Erythroblast (primary cell): ENCODE measurements at places on chromosomes 11 and 22.

- no peak for DNase-seq
Observed at GRCh38 chr11:128603752-128604414, 16.5 kb upstream of the ETS1 start.

GRCh38 chr11:43810929-43811596 is 69.6 kb upstream of the ALKBH3 start:
- no peak for DNase-seq

DNA sequence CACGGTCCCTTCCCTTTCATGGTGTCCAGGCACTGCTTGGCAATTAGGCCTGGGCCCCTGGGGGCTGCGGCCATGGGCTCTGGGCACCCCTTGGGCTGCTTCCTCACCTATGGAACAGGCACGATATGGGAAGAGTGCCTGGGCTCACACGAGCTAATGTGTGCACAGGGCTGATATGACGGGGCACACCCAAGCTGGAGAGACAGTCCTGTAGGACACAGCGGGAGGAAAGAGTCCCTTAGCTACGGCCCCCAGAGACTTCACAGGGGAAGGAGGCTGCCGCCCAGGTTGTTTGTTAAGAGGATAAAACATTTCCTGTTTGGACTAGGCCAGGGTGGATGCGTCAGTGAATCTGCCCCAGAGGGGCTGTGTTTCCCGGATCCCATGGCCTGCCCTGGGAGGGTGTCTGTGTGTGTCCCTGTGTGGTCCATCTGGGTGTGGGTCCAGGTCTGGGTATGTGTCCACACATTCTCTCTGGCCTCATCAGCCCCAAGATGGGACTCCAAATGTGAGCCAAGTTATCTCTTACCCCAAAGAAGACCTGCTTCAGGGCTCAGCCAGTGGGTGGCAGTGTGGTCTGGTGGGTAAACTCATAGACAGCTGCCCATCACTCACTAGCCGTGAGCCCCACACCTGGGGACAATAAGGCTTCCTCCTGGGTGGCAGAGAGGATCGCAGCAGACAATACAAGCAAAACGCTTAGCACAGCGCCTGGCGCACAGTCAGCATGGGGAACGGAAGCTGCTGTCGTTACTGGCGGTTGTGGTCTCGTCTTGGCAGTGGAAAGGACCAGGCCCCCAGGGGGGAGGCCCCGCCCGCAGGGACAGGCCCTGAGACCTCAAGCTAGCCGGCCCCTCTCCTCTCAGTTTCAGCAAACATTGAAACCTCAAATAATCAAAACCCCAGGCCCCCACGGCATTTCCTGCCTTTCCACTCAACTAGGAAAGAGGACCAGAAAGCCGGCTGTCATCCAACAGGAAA is 3.2 kb upstream of the EMID1 start:
- DNase-seq = peak; percentile 89

GRCh38 chr22:25701056-25701780 is 40.8 kb upstream of the MYO18B start:
- no peak for DNase-seq

- no peak for DNase-seq
Observed at GRCh38 chr11:122778148-122778547, 60.2 kb upstream of the CRTAM start.

GRCh38 chr11:6474413-6474792 is 662 bp upstream of the TRIM3 start:
- DNase-seq = no peak

DNA sequence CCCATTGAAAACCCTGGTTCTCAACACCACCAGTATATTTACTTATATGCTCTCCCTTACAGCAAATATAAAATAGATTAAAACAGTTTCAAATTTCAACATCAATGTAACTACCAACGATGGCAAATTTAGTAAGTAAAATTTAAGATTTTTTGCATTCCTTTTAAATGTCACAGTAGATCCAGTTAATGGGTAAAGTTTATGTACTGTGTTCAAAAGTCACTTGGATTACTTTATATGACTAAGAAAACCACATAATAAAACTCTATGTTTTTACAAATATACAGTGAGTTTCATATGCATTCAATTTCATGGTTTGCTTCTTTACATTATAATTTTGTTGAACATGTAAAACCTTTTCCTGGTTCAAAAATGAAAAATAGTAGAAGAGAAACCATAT is 364.6 kb downstream of the AASDHPPT start:
- DNase-seq = no peak

DNA sequence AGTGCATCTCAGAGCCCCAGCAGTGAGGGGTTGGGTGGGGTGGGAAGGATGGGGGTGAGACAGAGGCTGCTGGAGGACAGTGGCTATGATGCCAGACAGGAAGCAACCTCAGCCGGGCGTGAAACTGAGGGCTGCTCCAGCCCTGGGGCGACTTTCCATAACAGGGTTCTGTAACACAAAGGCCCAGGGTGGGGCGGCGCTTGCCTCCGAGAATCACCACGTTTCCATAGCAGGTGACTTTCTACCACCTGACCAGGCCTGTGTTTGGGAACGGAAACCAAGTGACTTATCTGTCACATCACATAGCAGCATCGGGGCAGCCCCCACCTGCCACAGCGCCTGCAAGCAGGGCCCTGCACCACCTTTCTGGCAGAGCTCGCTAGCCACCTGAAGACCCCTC is 85.8 kb downstream of the TRMU start:
- no peak for DNase-seq

DNA sequence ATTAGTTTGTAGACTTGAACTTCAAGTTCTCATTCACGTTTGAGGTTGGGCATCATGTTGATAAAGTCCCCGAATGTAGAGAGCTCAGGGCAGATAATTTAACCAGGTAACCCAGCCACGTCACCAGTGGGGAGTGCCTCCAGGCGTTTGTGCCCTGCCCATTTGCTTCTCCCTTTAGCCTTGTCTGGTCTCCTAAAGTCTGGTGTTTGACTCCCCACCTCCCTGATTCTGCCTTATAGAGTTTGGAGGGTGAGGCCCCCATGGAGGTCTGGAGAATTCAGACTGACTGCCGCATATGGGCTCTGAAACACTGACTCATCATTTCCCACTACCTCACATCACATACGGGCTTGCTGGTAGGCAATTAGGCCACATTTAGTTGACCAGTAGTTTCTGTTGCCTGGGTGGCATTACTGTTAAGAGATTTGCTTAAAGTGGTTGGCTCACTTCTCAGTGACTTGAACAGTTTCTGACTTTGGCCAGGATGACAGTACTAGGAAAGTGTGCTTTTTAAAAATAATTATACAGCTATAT is 99.3 kb upstream of the GAL start:
- peak; percentile 18 for DNase-seq

GRCh38 chr11:117218133-117218915 is 13.5 kb downstream of the PCSK7 start:
- no peak for DNase-seq

- no peak for DNase-seq
Observed at GRCh38 chr22:38638728-38639127, 17.5 kb downstream of the FAM227A start.

DNA sequence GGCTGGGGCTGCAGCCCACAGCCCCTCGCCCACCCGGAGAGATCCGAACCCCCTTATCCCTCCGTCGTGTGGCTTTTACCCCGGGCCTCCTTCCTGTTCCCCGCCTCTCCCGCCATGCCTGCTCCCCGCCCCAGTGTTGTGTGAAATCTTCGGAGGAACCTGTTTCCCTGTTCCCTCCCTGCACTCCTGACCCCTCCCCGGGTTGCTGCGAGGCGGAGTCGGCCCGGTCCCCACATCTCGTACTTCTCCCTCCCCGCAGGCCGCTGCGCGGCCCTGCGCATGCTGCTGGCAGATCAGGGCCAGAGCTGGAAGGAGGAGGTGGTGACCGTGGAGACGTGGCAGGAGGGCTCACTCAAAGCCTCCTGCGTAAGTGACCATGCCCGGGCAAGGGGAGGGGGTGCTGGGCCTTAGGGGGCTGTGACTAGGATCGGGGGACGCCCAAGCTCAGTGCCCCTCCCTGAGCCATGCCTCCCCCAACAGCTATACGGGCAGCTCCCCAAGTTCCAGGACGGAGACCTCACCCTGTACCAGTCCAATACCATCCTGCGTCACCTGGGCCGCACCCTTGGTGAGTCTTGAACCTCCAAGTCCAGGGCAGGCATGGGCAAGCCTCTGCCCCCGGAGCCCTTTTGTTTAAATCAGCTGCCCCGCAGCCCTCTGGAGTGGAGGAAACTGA is 731 bp downstream of the GSTP1 start:
- DNase-seq = peak; percentile 71

GRCh38 chr11:47756208-47756607 is 10.9 kb downstream of the FNBP4 start:
- no peak for DNase-seq
